ENCODE measurements at places on chromosomes 5 and 9.

GRCh38 chr5:60487476-60487875, 212.5 kb downstream of the DEPDC1B start:
- no peak for DNase-seq

- DNase-seq = peak; percentile 57
These were observed 25.9 kb upstream of the AP3B1 start for GRCh38 chr5:78320401-78320800.

DNA sequence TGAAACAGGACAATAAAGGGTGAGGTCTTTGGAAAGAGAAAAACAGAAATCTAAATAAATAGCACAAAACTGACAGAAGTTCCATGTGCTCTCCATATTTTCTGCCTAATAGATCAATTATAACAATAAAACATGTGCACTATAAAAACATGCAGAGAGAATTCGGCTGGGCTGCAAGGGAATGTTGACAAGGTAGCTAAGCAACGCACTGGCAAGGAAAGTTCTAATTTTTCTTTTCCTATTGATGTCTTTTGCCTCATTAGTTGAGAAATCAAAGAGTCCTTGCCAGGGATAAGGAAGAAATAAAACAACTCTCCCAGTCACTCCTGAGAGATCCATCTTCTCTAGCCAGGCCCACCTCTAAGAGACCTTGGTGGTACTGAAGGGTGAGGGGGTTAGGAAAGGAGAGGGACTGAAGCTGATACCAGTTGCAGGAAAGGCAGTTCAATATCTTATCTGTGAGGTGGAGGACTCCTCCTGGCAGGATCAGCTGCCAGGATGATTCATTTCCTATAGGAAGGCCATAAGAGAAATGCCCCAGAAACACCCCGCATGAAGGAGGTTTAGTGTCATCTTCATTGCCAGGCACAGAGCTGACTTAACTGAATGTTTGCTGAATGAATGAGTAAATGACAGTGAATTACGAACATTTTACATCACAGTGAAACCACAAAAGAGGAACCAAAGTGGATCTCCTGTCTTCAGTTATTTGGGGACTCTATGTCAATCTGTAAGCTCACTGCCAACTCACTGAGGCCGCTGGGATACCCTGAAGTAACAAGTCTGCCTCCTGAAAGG, 63.7 kb upstream of the IFNK start:
- peak; percentile 23 for DNase-seq

DNA sequence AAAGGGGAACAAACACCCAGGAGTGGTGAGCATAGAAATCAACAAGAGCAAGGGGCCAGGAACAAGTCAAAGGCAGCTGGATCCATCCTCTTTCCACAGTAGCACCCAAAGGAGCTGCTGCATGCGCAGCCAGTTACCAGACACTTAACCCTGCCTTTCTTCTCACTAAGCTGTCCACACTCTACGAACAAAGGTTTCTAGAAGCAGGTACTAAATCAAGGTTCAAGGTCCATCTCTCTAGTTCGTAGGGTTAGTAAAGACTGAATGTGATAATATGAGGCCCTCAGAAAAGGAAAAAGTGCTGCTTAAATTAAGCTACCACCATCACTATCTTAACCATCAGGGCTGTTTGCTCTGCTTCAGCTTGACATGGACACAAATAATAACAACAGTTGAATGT, 121.2 kb upstream of the NIPBL start:
- DNase-seq = no peak

DNA sequence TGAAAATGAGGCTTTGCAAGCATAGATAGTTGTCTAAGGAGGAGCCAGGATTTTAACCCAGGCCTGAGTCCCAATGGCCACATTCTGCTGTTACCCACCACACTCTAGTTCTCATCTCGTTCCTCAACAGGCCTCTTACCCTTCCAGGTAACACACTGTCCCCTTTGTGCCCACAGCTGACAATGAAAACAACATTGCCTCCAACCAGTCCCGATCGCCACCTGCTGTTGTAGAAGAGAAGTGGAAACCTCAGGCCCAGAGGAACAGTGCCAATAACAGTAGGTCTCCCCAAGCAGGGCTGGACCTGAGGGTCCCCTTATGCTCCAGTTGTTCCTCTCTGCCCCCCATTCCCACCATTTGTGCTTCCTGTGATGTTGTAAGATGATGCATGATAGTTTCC, 30.4 kb downstream of the AMBP start:
- peak; percentile 17 for DNase-seq

DNA sequence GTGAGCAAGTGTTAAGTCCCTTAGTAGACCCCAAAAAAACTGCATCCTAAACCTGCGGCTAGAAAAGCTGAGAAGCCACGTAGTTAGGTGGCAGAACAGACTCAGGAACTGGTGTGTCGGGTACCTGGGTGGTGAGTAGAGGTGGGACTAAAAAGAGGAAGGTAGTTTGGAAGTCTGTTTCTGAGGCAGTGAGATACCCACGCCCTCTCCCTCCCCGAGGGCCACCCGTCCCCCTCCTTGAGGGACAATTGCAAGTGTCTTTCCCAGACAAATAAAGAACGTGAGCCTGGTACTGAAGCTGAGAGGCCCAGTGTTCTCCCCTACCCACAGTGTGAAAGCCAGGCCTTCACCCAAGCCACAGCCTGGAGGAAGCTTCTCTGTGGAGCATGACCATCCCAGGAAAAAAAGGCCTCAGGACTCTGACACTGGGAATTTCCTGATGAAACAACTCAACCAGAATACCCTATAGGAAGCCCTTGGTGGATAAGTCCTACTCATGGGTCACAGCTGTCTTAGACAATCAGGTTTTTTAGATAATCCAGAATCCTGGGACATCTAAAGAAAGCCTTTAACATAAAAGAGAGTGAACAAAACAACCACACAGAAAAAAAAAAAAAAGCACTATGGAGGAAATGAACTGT, 7.0 kb upstream of the CD74 start:
- no peak for DNase-seq

Data from iris pigment epithelial cell (primary cell).